Activated T-helper 9 cell treated with anti-CD3 and anti-CD28 coated beads, Interleukin-2, amount 50 U/mL, for 16 hours (primary cell): ENCODE measurements at places on chromosomes 7 and 10.

- no peak for DNase-seq
Measured at GRCh38 chr10:27152687-27153086, 1.5 kb downstream of the YME1L1 start.

DNA sequence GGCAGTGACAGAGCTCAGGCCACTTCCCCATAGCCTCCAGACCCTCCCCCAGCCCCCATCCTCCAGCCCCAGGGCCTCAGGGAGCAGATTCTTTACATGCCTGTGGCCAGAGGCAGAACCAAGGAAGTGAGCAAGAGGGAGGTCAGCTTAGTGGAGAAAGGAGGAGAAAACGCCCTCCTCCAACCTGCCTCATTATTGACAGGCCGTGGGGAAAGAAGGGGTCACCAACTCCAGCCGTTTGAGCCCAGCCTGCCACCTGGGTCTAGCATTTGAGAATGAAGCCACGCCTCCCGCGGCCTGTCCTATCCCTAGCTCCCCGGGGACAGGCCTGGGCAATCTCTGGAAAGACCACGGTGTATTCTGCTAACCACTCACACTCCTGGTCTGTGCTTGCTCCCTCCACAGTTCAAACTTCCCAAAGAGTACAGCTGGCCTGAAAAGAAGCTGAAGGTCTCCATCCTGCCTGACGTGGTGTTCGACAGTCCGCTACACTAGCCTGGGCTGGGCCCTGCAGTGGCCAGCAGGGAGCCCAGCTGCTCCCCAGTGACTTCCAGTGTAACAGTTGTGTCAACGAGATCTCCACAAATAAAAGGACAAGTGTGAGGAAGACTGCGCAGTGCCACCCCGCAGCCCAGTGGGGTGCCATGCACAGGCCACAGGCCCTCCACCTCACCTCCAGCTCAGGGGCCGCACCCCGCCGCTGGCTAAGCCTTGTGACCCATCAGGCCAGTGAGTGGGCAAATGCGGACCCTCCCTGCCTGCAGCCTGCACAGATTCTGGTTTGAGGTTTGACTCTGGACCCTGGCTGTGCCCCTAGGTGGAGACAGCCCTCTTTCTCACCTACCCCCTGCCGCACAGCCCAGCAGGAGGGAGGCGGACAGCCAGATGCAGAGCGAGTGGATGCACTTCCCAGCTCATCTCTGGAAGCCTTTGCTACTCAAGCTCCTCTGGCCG, 14.3 kb upstream of the TRIM8 start:
- DNase-seq, result no peak

GRCh38 chr10:92208157-92208720, 82.6 kb downstream of the CPEB3 start:
- no peak for DNase-seq

DNA sequence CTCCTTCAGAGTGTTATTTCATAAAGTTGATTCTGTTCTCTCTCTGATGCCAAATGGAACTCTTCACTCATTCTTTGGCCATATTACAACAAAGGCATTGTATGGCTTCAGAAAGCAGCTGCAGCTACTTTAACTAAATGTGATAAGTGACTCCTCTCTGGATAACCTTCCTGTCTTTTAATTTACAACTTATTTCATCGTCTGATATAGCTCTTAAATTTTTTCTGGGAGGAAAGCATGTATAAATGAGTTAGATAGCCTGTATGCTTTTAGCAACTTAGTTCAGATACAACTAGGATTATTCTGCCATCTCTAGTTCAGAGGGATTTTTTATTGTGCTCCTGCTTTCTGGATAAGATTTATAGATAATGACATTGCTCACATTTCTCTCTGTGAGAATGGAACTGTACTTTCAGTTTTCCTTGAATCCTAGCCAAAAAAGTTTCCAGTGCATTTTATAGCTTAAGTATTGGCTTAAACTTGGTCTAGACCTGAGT, 57.5 kb downstream of the KLHDC10 start:
- no peak for DNase-seq

- DNase-seq, result no peak
Measured at GRCh38 chr10:127877116-127877515, 15.6 kb downstream of the CLRN3 start.

- DNase-seq, result no peak
Measured at GRCh38 chr10:49562893-49563292, 24.0 kb upstream of the ERCC6 start.

GRCh38 chr10:44662051-44662450, 249.1 kb upstream of the TMEM72 start:
- DNase-seq, result no peak

- no peak for DNase-seq
Measured at GRCh38 chr7:53624356-53624755, 588.9 kb downstream of the POM121L12 start.

- DNase-seq, result no peak
Measured at GRCh38 chr10:88028654-88029053, 165.2 kb downstream of the PTEN start.

DNA sequence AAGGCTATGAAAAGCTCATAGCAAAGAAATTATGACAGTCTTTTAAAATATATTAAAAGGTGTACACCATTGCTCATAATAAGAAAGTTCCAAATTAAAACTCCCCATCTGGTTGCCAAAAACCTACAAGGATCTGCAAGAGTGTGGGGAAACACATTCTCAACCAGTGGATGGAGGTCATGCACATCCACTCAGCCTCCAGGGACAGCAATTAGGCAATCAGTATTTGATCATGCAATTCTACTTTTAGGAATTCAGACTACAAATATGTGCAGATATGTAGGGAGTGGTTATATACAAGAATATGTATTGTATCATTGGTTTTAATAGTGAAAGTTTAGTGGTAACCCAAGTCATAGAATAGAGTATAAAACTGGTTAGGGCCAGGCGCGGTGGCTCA, 157.8 kb downstream of the FGFR2 start:
- no peak for DNase-seq

GRCh38 chr10:68074031-68074774, 880 bp downstream of the HERC4 start:
- DNase-seq, result no peak

DNA sequence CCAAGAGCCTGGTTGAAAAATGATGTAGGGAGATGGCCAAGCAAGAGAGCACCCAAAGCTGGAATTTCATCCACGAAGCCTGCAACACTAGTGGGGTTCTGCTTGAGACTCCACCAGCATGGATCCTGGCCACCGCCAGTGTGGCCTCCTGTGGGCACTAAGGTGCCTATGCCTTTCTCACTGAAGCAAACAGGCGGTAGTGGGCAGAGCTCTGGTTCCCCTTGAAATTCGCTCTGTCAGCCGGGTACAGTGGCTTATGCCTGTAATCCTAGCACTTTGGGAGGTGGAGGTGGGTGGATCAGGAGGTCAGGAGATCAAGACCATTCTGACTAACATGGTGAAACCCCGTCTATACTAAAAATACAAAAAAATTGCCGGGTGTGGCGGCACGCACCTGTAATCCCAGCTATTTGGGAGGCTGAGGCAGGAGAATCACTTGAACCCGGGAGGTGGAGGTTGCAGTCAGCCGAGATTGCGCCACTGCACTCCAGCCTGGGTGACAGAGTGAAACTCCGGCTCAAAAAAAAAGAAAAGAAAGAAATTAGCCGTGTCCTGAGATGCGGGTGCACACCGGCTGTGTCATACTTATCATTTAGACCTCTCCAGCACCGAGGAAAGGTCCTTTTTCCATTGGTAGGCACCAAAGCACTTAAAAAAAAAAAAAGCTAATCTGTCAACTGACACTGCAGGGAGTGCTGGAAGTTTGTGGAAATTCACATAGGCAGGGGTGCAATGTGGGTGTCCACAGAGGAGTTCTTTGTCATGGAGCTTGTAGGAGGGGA, 28.3 kb downstream of the CCM2 start:
- no peak for DNase-seq

- DNase-seq, result no peak
Measured at GRCh38 chr10:57905861-57906260, 361.8 kb downstream of the IPMK start.

- DNase-seq, result no peak
Measured at GRCh38 chr10:93481637-93482144, 443 bp downstream of the MYOF start.
